ENCODE measurements at places on chromosomes 6 and 20. TPM values are rescaled to one million over a fixed set of nuclear protein-coding genes. Genes with fewer than 3 reads are reported as not detected.

DNA sequence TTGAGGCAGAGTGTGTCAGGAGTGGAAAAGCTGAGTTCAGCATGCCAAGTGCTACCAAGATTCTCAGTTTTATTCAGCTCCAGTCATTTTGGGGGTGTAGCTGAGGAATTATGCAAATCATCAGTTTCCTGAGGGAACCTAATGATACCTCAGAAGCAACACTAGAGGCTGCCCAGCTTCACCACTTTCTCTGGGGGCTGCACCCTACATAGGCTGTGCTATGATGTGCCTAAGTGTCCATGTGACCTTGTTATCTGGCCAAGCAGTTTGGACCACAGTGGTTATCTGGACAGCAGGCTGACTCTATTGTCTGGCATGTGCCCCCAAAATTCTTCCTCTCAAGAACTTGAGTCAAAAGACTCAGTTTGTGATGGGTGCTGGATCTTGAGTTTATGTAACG is 374.6 kb upstream of the SYNCRIP start:
- DNase-seq: no peak
- H3K4me1 ChIP-seq: no peaks in the 10 kb centered on the region
- H3K27ac ChIP-seq: no peak overlapping the region
- H3K4me3 ChIP-seq: no peak overlapping the region
- no peaks in the 10 kb centered on the region for H3K36me3 ChIP-seq
- no peaks in the 10 kb centered on the region for H3K27me3 ChIP-seq

GRCh38 chr6:153013438-153013837 is 10.9 kb upstream of the MTRF1L start:
- no peak for DNase-seq
- no peaks in the 10 kb centered on the region for H3K36me3 ChIP-seq
- H3K27me3 ChIP-seq: no peaks in the 10 kb centered on the region
- no peak overlapping the region for H3K4me3 ChIP-seq
- no peak overlapping the region for H3K27ac ChIP-seq
- no peaks in the 10 kb centered on the region for H3K4me1 ChIP-seq

DNA sequence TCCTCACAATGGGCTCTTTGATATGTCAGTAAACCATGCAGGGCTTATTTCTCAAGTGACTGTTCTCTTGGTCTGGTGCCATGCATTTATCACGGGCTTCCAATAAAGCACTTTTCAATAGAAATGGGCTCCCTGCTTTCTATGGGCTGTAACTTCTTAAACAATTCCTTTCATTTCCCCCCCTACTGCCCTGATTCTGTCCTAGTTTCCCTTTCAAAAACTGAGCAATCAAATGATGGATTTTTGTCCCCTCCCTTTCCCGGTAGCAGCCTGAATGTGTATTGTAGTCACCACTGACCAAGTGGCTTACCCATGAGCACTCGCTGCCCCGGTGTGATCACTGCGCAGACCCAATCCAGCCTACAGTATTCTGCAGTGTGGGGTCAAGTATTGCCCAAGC is 13.9 kb downstream of the RPS10 start:
- H3K27ac ChIP-seq: no peak overlapping the region
- H3K4me3 ChIP-seq: no peak overlapping the region
- H3K27me3 ChIP-seq: no peaks in the 10 kb centered on the region

DNA sequence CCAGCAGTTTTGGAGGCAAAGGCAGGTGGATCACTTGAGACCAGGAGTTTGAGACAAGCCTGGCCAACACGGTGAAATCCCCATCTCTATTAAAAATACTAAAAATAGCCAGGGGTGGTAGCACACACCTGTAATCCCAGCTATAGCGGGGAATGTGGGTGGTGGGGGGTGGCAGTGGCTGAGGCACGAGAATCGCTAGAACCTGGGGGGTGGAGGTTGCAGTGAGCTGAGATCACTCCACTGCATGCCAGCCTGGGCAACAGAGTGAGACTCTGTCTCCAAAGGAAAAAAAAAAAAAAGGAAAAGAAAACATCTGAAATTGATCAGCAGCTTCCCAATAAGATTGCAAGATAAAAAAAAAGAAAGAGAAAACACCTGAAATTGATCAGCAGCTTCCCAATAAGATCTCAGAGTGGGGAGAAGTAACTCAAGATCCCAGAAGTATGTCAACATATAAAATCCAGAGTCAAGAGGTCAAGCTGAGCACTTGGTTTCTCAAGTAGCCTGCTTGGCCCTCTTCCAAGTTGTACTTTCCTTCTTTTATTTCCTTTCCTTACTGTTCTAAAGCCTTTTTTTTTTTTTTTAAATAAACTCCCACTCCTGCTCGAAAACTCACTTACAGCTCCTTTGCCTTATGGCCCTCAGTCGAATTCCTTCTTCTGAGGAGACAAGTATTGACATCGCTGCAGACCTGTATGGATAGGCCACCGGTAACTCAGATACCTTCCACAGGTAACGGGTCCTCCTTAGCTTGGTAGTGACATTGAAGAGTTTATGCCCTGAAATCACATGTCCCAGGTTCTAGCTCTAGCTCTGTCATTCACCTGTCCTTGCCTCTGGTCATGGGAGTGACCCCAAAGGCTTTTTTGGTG is 368.5 kb upstream of the SYNCRIP start:
- no peaks in the 10 kb centered on the region for H3K36me3 ChIP-seq
- no peaks in the 10 kb centered on the region for H3K4me1 ChIP-seq
- no peak overlapping the region for H3K27ac ChIP-seq
- no peak for DNase-seq

DNA sequence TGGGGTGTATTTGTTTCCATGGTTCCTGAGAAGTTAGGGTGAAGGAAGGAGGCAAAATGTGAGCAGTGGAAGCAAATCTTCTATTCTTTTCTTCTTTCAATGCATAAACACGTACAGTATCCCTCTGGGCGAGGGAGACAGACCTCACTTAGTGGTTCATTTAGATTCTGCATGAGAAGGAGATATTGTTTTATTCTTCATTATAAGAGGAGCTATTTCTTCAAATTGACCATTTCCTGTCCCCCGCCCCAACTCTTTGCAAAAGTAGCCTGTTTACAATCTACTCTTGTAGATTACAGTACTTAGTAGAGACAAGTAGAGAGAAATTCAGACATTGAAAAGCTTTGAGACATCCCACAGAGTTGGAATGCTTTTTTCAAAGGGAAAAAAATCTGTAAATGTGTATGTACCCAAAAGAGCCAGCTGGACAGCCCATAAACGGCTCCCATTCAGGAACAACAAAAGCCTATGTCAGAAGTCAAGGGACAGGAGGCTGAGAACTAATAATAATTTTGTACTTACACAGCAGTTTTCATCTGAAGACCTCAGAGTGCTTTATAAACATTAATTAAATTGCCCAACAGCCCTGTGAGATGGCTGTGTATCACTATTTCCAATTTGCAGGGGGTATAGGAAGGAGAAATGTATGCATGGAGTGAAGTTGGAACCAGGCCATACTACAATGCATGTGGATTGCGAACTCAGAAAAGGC is 23.9 kb downstream of the CD83 start:
- no peak for DNase-seq
- H3K27ac ChIP-seq: no peak overlapping the region
- peaks cover 10% of the 10 kb centered on the region for H3K4me1 ChIP-seq
- no peak overlapping the region for H3K4me3 ChIP-seq
- H3K27me3 ChIP-seq: no peaks in the 10 kb centered on the region
- peaks cover 13% of the 10 kb centered on the region for H3K36me3 ChIP-seq

- no peaks in the 10 kb centered on the region for H3K27me3 ChIP-seq
- H3K27ac ChIP-seq: no peak overlapping the region
- DNase-seq: no peak
- H3K4me3 ChIP-seq: no peak overlapping the region
- no peaks in the 10 kb centered on the region for H3K36me3 ChIP-seq
- H3K4me1 ChIP-seq: no peaks in the 10 kb centered on the region
These were observed 208.1 kb downstream of the SOX4 start for GRCh38 chr6:21801446-21802174.

GRCh38 chr6:100731411-100731810 is 149.7 kb downstream of the ASCC3 start:
- no peaks in the 10 kb centered on the region for H3K27me3 ChIP-seq
- H3K4me1 ChIP-seq: no peaks in the 10 kb centered on the region
- DNase-seq: no peak
- no peak overlapping the region for H3K4me3 ChIP-seq

DNA sequence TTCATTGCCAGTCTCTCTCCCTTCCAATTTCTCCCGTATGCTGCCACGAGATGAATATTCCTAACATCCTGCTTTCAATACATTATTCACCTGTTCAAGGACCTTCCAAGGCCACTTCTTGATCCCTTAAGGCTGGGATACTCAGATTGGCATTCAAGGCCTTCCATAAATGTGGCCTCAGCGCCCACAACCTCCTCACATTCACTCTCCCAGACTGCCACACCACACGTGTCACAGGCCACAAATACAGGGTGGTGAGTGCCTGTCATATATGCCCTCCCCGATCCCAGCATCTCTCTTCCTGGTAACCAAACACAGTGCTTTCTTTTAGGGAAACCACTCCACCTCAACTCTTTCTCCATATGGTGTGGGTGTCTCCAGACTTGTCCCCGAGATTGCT is 55.5 kb downstream of the TTI1 start:
- H3K36me3 ChIP-seq: peaks cover 7% of the 10 kb centered on the region
- H3K27ac ChIP-seq: no peak overlapping the region
- DNase-seq: no peak
- peaks cover 4% of the 10 kb centered on the region for H3K4me1 ChIP-seq

GRCh38 chr6:170407200-170407599 is 100.6 kb downstream of the FAM120B start:
- no peak overlapping the region for H3K27ac ChIP-seq
- H3K4me1 ChIP-seq: no peaks in the 10 kb centered on the region
- no peak for DNase-seq
- H3K36me3 ChIP-seq: peaks cover 25% of the 10 kb centered on the region
- H3K27me3 ChIP-seq: no peaks in the 10 kb centered on the region

- H3K27ac ChIP-seq: no peak overlapping the region
- no peaks in the 10 kb centered on the region for H3K36me3 ChIP-seq
- no peaks in the 10 kb centered on the region for H3K27me3 ChIP-seq
- no peaks in the 10 kb centered on the region for H3K4me1 ChIP-seq
These were observed 793.4 kb downstream of the TENT5A start for GRCh38 chr6:80959034-80959433.

GRCh38 chr6:154901876-154902552 is 93.1 kb upstream of the TIAM2 start:
- H3K27me3 ChIP-seq: no peaks in the 10 kb centered on the region
- no peak for DNase-seq
- H3K36me3 ChIP-seq: peaks cover 6% of the 10 kb centered on the region
- no peak overlapping the region for H3K27ac ChIP-seq
- H3K4me1 ChIP-seq: no peaks in the 10 kb centered on the region

DNA sequence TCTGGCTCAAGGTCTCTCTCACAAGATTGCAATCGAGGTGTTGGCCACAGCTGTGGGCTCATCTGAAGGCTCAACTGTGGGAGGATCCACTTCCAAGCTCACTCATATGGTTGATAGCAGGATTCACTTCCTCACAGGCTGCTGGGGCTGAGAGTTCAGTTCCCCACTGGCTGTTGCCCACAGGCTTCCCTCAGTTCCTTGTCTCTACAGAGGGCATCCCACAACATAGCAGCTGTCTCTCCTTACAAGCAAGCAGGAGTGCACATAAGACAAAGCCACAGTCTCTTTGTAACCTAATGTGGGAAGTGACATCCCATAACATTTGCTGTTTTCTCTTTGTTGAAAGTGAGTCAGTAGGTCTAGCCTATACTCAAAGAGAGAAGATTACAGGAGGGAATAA is 14.0 kb downstream of the SPATS1 start:
- H3K4me3 ChIP-seq: no peak overlapping the region
- H3K4me1 ChIP-seq: no peaks in the 10 kb centered on the region
- no peak for DNase-seq
- H3K27me3 ChIP-seq: no peaks in the 10 kb centered on the region

GRCh38 chr6:17091122-17091521 is 10.7 kb upstream of the STMND1 start:
- no peak overlapping the region for H3K4me3 ChIP-seq
- H3K4me1 ChIP-seq: no peaks in the 10 kb centered on the region
- H3K36me3 ChIP-seq: no peaks in the 10 kb centered on the region

DNA sequence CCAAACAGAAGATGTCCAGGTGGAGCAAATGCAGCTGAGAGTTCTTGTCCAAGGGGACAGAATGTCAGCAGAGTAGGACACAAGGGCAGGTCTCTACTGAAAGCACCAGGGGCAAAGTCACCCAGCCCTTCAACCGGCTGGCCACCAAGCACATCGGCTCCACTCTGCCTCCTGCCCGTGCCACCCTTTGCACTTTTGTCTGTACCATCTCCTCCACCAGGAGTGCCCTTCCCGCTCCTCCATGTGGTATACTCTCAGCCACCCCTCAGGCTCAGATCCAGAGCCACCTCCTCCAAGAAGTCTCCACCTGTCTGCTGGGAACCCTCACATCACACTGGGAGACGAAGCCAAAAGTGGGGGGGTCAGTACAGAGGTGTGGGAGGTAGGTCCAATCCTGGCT is 4.1 kb upstream of the HSPA12B start:
- no peaks in the 10 kb centered on the region for H3K4me1 ChIP-seq
- H3K27ac ChIP-seq: no peak overlapping the region
- DNase-seq: no peak
- no peaks in the 10 kb centered on the region for H3K36me3 ChIP-seq
- H3K27me3 ChIP-seq: peaks cover 2% of the 10 kb centered on the region

- H3K27ac ChIP-seq: no peak overlapping the region
- H3K27me3 ChIP-seq: no peaks in the 10 kb centered on the region
- H3K36me3 ChIP-seq: no peaks in the 10 kb centered on the region
- peaks cover 9% of the 10 kb centered on the region for H3K4me1 ChIP-seq
These were observed 16.3 kb downstream of the GNAS start for GRCh38 chr20:58868795-58869194.

DNA sequence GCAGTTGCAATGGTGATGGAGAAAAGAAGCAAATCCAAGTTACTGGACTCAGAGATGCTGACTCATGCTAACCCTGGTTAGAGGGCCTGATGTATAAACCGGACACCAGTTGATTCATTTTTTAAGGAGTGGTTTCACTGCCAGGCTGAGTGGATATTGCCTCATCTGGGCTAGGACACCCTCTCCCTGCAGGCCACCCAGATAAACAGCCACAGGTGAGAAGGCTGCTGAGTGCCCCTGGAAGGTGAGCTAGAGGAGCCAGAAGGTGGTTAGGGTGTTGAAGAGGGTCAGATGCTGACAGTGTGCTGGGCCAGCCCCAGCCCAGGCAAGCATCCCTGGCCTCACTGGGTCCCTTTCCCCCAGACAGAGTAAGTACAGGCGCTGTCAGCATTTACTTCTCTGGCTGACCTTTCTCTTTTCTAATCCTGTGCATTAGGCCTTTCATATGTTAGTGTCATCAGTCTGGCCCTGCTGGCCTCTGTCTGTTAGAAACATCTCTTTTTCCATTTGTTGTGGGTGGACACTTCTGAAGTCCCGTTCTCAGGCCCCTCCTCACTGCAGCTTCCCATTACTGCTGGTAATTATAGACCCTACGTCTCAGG is 13.5 kb downstream of the EPB41L1 start:
- H3K27me3 ChIP-seq: no peaks in the 10 kb centered on the region
- H3K36me3 ChIP-seq: no peaks in the 10 kb centered on the region
- no peak overlapping the region for H3K4me3 ChIP-seq
- no peak overlapping the region for H3K27ac ChIP-seq
- DNase-seq: no peak

The SLC17A1 gene
- total RNA-seq: not detected

The TAAR6 gene
- total RNA-seq: not detected

The ZNF165 gene
- total RNA-seq: 4.7 TPM

The DLK2 gene
- not detected for total RNA-seq

The FAM209A gene
- 3.3 TPM for total RNA-seq

The DEFB132 gene
- not detected for total RNA-seq

The HLA-DOA gene
- total RNA-seq: 209 TPM

The ZHX3 gene
- 24.4 TPM for total RNA-seq

The PRKN gene
- 6.2 TPM for total RNA-seq

The HLA-DMB gene
- 587 TPM for total RNA-seq

The VSX1 gene
- total RNA-seq: not detected

The FAM83C gene
- total RNA-seq: not detected

The NT5E gene
- total RNA-seq: 24.8 TPM

The MAS1 gene
- total RNA-seq: not detected

The OPRM1 gene
- total RNA-seq: not detected

The RUNX2 gene
- 2.2 TPM for total RNA-seq

Data from B cell (primary cell).